ENCODE measurements at places on chromosomes 12 and 14.

DNA sequence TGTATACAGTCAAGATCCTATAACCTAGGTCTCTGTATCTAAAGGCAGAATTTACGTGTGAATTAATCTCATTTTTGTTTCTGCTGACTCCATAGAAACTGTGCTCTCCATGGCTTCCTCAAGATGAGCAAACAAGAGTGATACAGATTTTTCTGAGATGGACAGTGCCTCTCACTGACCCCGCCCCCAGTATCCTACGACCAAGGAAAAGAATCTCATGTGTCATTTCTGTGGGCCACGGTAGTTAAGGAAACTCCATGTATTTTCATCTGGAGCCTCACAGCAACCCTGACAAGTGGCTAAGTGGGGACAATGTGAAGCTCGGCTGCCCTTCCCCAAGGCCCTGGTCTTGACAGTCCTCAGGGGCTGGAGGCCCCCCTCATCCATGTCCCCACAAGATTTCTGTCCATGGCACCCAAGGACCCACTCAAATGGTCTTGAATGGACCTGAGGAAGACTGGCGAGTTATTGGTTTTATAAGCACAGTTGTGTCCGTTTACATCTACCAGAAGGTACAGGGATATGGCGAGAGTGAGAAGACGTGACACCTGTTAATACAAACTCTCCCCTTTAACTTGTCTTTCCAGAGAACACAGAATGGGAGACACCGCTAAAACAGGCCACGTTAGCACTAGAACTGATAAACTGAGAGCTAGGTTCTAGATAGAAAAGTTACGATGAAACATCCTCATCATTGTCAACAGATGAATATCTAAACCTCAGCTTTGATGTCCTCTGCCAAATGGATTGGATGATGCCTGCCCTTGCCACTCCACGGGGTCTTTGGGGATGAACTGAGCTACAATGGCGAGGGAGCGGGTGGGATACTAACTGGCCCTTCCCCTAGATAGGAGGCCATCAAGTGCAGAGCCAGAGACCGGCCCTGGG is 108.4 kb upstream of the EGLN3 start:
- no peak for DNase-seq

DNA sequence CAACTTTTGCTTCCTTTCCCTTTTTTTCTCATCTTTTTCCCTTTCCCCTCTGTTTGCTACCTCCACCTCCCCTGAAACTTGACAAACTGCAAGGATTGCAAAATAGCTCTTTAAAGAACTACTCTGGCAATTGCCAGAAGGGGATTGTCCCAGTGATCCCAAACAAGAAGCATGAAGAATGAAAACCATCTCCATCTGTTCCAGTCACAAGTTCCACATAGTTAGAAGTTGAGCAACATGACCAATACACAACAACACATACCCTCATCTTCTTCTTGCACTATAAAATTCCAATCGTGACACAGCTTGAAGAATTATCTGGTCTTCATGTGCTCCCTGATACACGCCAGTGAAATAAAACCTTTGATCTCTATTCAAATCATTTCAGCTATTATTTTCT is 93.7 kb upstream of the USP15 start:
- no peak for DNase-seq

DNA sequence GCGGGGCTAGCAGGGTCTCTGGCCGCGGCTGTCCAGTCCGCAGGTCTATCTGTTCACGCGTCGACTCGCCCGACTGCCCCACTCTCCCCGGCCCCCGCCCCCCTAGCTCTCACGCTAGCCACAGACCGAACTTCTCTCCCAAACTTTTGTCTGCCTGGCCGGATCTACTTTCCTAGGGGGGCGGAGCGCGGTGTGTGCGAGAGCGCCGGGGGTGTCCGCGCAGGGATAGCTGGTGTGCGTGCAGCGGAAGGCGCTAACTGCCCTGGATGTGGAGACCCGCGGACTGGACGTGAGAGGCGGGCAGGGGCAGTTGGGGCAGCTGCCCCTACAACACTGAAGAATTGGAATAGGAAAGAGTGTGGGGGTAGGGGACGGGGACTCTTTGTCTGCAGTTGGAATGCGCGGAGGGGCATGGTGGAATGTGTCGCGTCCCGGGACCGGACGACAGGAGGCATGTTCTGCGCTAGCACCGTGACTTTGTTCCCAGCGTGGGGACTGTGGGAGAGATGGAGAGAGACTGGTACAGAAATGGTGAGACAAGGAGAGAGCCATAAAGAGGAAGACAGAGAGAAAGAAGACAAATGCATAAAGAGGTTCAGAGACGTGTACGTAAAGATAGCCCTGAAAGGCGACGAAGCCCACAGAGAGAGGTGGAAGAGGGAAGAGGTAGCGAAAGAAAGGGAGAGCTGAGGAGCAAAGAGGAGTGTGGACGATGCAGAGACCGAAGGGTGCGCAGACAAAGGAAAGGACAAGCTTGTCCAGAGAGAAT is at the start of gene AJUBA:
TSS of gene AJUBA (minus strand) at position 75 of the 769 bp plus-strand sequence. CDS start 285 bp downstream, outside the sequence.
- peak; percentile 80 for DNase-seq

- DNase-seq: no peak
These were observed 206.8 kb upstream of the BCL2L14 start for GRCh38 chr12:11863988-11864387.

DNA sequence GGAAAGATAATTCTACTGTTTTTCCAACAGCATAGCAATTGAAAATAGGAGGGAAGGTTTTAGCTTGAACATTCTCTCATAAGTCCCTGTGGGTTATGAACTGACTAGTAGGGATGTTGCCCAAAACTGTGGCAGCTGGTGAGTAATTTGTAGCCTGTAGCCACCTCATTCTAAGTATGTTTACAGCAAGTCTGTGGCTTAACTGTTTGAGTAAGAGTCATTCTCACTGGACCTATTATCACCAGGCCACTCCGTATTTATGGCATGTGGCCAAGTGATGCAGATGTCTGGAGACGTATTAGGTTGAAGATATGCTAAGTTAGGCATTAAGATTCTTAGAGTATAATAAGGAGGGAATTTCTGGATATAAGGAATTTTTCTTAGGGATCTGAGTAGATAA is 458.3 kb downstream of the ETNK1 start:
- DNase-seq: no peak

GRCh38 chr12:4276524-4277204 is 3.1 kb downstream of the CCND2 start:
- peak; percentile 92 for DNase-seq

- DNase-seq: peak; percentile 32
These were observed 30.3 kb upstream of the ADIPOR2 start for GRCh38 chr12:1660304-1661187.

DNA sequence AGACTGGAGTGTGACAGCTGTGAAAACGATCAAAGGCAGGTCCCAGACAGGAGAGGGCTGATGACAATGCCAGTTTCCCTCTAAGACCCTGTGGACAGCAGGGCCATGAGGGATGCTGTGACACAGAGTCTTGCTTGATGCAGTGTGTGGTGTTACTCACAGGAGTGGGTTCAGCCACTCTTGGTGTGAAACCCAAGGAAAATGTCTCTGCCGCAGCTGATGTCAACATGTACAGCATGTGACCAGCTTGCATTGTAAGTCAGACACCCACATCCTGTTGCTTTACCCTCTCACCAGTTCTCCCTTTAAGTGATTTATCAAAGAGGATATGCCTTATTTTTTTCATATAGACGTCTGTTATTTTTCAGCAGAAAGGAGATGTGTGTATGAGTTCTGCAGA is 268.6 kb downstream of the BTG1 start:
- DNase-seq: peak; percentile 89

DNA sequence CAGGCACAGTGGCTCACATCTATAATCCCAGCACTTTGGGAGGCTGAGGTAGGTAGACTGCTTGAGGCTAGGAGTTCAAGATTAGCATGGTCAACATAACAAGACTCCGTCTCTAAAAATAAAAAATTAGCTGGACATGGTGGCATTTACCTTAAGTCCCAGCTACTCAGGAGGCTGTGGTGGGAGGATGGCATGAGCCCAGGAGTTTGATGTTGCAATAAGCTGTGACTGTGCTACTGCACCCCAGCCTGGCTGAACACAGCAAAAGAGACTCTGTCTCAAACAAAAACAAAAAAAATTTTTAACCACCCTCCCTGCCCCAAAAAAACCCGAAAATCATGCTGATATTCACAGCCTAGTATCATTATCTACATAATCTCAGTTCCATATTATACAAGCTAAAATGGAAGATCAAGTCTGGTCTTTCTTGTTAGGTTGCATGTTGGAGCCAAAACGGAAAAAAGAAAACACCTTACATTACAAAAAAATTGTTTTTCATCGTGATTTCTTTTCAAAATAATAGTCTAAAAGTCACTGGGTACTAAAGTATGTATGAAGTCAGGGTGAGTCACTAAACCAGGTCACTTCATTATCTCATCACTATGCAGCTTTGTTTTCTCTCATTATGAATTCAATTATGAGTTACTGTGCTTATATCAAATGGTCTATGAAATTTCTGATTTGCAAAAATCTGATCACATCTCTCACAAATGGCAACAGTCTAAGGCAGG is 13.8 kb downstream of the GXYLT1 start:
- DNase-seq: no peak
